ENCODE measurements at places on chromosomes 12 and 14.

- DNase-seq: peak; percentile 58
Observed at GRCh38 chr12:84585776-84586395, 326.7 kb downstream of the SLC6A15 start.

DNA sequence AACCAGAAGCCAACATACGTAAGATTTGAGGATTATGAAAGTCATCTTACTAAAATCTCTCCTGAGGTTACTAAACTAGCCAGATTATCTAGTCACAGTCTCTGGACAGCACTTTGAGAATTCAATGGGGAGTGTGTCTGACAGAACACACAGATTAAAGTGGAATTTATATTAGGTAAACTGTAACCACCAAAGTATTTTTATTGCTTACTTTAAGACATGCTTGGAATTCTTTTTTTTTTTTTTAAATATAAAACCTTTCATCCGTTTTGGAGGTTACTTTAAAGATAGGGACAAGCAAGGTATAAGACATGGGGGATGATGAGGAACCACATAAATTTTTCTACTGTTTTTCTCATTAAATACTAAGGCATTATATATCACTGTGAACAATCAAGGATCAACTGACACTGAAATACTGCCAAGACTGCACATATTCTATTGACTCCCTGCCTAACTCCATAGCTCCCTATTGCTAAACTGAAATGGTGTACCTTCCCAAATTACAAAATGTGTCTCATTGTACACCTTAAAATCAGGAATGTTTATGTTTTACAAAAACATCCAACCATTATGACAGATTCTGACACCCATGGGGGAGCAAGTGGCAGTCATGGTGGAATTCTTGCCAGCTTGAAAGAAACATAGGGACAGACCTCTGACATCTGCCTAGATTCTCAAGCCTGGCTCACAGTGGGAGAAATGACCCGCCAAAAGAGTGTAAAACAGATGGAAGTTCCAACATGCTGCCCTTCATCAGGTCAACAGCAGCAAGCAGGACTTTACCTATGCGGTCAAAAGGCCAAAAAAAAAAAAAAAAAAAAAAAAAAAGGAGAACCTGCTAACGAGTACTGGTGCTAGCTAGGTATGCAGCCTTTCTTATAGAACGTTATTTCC, 239.3 kb downstream of the MED13L start:
- DNase-seq: peak; percentile 52

DNA sequence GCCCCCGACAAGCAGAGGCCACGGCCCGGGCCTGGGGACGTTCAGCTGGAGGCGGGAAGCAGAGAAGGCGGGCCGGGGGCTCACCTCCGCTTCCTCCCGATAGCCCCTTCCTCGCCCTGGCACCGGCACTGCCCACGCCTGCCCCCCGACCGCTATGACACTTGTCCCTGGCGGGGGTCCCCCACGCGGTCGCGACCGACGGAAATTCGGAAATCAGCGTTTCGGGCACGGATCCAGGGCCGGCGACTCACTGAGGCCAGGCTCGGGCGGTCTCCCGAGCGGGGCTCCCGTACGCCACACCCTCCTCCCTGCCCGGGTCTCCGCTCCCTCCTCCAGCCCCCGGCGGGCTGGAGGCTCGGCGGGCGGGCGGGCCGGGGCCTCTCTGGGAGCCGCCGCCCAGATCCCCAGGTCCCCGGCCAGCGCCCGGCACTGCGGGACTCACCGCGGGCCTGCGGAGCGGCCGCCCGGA, 581 bp downstream of the PITPNM2 start:
- DNase-seq: peak; percentile 33

- peak; percentile 67 for DNase-seq
Observed at GRCh38 chr12:66065150-66065549, 65.4 kb downstream of the LLPH start.

DNA sequence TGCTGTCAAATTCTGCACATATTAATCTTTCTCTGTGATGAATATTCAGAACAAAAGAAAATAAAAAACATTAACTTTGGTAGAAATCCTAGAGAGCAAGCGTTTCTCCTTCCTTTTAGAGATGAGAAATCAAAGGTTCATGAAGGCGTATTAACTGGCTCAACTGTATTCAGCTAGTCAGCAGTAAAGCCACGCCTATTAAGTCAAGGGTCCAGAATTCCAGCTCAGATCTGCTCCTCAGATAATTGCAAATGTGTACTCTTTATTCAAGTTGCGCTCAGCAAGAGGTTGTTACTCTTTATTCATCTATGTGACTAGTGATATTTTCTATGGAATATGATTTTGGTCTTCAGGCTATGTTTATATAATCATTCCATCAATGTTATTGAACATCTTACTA, 13.1 kb upstream of the POC1B start:
- no peak for DNase-seq

DNA sequence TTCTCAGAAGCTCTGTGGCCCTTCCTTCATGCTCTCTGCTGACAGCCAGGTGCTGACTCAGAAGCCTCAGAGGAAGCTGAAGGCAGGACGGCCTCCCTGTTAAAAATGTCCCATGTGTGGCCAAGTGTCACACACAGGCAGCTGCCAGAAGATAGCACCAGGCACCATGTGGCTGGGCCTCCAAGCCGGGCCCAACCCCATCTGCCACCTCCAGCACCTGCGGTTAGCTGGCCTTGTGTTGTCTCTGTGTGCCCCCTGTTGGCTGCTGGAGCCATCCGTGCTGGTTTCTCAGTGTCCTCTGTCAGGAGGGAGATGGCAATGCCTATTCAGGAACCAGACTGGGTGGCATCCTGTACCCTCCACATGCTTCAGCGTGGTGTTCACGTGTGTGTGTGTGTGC, 63.2 kb downstream of the TSPAN11 start:
- no peak for DNase-seq

DNA sequence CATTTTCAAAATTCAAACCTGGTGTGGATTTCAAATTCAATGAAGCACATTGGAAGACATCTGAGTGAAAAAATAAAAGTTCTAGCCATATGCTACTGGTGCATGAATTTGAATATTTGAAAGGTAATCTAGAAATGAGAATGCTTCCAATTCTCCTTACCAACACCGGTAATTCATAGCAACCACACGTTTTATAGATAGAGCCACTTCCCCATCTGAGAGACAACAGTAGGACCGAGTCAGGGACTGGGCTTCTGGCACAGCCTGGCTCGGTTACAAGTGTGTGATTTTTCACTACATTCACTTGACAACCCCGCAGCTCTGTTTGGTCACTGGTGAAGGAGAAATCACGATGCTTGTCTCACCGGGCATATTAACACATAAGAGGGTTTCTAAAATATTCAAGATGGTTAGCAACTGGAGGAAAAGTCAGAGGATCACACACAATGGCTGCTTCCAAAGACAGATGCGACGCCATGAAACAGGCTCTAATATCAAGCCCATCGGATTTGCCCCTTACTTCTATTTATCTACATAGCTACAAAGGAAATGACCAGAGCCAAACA, 86.5 kb upstream of the FOXN3 start:
- no peak for DNase-seq

GRCh38 chr14:88535813-88536212, 19.0 kb downstream of the PTPN21 start:
- no peak for DNase-seq

DNA sequence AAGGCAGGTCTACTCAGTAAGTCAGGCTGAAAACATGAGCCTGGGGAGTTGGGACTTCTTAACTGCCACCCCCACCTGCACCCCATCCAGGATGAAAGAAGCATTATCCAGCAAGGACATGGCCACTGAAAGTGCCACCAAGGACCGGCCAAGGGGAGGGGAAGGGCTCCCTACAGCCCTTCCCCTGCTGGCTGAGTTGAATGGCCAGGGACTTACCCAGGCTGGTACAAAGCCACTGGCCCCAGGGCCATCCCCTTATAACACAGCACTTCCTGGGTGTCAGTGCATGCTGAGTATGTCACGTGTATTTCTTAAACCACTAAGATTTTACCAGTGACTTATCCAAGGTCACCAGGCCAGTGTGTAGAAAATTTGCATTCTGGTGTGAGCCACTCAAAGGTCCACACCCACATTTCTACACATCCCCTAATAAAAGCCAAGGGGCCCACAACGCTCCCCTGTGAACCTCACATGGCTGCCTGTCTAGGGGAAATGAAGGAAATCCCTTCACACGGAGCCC, 29.3 kb upstream of the ZFP36L1 start:
- no peak for DNase-seq

- no peak for DNase-seq
Observed at GRCh38 chr12:41485203-41485602, 297.1 kb downstream of the PDZRN4 start.

DNA sequence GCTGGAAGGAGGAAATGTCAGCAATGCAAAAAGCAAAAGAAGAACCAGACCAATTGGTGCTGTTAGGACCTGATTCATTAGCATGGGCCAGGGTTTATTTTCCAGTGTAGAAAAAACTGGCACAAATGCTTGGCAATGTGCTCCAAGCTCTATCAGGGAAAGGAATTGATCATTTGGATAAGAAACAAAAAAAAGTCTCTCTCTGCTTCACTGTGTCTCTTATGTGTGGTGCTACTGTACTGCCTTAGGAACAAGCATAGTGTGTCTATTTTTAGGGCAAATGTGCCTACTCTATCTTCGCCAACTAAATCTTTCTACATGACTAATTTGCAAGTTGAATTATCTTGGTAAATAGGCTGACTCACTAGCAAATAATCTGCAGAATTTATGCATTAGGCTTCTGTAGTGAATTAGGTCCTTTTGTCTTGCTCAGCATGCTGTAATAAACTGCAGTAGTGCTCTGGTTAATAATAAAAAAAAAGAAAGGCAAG, 236.7 kb downstream of the MDGA2 start:
- DNase-seq: peak; percentile 72

DNA sequence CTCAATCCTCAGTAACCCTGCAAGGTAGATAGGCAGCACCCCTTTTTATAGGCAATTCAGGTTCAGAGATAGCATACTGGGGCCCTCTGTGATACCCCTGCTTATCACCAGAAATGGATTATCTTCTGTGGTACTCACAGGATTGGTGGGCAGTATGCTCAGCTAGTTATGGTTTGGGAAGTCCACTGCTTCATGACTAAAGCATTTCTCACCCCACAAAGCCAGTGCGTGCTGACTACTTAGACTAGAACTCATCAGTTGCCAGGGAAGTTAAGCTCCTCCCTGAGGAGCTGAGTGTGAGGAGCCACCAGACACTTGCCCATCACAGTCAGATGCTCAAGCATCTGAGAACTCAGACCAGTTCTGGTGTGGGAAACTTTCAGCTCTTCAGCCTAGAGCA, 76.3 kb downstream of the SCAF11 start:
- peak; percentile 86 for DNase-seq

DNA sequence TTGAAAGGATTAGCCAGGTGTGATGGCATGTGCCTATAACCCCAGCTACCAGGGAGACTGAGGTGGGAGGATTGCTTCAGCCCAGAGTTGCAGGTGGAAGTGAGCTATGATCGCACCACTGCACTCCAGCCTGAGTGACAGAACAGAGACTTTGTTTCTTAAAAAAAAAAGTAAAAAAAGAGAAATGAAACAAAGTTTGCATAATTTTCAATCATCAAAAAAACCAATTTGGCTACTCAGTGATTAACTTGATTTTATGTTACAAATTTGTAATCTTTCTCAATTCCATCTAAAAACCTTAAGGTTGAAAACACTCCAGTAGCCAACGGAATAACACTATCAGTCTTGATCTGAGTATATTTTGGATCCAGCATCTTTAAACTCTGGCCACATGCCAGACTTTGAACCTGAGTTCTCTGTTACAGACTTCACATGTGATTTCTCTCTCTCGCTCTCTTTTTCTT, 12.6 kb upstream of the DENND5B start:
- DNase-seq: no peak

- peak; percentile 22 for DNase-seq
Observed at GRCh38 chr12:87155621-87156020, 873.6 kb downstream of the C12orf50 start.

GRCh38 chr12:2796187-2796666, 1.5 kb downstream of the FKBP4 start:
- no peak for DNase-seq

- DNase-seq: no peak
Observed at GRCh38 chr12:12069821-12070548, 754 bp upstream of the BCL2L14 start.

DNA sequence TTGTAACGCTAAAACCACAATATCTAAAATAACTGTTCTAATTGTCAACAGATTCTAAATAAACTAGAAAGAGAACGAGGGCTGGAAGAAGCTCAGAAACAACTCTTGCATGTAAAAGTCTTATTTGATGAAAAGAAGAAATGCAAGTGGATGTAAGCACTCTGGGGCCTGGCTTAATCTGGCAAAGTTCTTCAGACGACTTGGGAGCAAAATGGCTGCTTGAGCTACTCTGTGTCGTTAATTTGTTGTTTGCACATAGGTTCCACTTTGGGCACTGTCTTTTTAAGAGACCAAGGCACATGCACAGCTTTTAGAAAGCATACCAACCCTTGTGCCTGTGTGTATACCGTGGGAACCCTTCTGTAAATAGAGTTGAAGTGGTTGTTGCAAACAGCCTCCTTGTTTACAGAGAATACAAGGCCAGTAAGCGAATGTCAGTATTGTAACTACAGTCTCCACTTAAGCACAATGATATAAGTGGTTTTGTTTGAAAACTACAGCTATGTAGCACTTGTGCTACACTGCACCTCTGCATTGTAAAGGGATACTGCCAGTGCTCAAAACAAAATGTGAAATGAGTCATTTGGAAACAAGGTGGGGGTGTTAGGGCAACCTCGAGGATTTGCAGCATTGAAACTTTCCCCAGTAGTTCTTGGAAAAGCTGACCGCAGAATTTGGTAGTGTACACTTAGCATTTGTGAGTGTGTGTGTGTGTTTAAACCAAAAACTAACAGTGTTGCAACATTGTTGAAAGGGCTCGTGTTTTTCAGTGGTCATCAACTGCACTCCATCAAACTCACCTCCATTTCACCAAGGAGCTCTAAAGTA, 154.3 kb downstream of the CEP83 start:
- no peak for DNase-seq

DNA sequence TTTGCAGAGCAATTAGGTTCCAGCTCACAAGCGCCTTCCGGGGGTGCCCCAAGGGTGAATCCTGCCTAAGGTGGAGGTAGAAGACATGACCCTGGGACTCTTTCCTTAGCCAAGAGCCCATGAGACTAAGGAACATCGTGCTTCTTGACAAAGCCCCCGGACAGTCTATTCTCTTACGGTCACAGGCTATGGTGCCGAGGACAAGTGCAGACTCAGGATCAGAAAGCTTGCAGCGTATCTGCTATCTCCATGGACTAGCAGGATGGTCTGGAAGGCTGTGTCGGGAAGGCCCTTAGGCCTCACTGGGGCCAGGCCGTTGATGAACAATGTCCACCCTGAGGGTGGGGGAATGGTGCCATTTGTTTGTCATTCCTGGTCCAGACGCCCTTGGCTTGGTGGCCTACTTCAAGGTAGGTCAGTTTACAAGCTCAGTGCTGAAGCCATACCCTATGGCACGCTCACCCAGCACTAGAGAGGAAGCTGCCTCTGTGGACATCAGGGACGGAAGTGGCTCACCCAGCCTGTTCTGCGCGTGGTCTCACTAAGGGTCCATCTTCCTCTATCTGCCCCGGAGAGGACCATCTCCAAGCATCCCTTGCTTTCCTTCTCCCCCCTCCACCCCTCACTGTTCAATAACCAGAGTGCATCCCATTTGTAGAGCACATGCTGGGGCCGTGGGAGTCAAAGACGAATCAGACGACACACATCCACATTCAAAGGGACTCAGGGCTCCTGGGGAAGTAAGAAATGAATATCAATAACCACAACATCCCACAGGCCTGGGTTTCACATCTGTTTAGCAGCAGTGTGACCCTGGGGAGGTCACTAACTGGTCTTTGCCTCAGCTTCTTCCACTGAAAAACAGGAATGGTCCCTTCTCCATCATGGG, 45.0 kb upstream of the IQSEC3 start:
- no peak for DNase-seq
